ENCODE measurements at places on chromosomes 2 and 18. TPM values are rescaled to one million over a fixed set of nuclear protein-coding genes. Genes with fewer than 3 reads are reported as not detected.

- DNase-seq = no peak
These were observed 25.9 kb upstream of the LCLAT1 start for GRCh38 chr2:30421026-30421603.

GRCh38 chr2:128630974-128631697 lies 312.5 kb upstream of the HS6ST1 start:
- DNase-seq = no peak

DNA sequence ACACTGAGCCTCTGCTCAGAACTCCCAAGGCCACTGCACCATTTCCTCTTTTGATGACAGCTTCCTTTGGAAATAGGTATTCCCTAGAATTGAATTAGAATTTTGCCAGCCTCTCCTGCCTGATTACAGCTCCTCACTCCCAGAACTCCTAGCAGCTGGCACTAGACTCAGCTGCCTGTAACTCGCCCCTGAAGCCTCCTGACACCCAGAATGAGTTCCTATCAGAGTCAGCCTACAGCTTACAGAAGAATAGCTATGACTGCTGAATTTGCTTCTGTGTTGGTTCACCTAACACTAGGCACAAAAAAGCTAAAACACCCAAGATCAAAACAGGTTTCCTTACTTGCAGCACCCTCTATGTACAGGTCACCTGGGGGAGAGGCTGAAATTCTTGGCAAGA lies 108.2 kb upstream of the PTPRM start:
- DNase-seq = no peak

KATNAL2 gene
- 0.82 TPM for total RNA-seq

- DNase-seq = no peak
These were observed 143.0 kb upstream of the SLC1A4 start for GRCh38 chr2:64846177-64846576.

DNA sequence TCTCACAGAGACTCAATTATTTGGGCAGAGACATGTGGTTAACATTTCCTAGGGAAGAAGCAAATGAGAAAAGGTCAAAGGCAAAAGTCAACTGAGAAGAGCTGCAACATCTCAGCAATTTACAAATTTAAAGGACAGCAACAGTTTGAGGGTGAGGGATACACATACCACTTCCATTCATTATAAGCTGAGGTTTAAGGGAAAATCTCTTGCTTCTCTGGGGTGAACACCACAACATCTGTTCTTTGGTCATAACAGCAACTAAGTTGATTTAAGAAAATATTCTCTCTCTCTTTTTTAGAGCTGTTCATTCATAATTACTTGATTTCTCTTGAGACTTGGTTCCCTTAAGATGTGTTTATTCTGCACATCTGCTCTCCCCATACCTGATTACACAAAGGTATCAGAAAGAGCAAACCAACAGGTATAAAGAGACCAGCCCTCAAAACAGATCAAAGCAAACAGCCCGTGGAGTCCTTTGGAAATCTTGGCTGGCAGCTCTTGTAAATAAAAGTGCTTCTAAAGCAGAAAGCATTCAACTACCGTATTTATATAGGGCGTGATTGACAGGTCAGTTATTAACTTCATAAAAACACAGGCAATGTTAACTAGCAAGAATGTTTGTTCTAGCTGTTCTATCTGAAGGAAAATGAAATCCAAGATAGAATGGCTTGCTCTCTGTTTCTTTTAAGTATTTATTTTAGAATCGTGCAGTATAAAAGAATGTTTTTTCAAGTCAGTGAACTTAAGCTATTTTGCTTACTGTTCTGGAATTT lies 132.8 kb downstream of the THADA start:
- DNase-seq = no peak

DNA sequence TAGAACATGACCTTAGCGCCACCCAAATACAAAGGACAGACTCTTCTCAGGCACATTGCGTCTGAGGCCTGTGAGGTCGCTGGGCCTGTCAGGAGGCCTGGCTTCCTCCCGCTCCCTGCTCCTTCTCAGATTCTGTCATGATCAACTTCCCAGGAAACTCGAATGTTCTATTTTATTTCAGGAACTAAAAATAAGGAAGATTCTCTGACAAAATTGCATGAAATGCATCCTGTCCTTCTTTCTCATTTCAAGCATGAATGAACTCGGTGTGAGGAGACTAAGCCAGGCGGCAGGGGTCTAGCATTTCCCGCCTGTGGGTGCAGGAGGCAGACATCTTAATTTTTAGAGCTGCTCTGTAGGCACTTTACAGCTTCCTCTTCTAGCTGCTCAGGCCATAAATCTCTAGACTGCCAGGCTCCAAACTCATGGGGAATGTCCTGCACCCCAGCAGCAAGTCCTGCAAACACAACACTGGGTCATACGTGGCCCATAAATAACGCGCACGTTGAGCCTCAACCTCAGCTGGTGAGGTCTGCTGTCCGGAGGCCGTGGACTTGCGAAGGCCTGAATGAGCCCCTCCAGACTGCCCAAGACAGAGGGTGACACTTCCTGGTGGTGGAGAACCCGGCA lies 109.7 kb upstream of the ZNF236 start:
- no peak for DNase-seq

LINC00305 gene
- not detected for total RNA-seq

CYP27A1 gene
- total RNA-seq = 1.2 TPM

GRCh38 chr2:60149176-60149575 lies 404.3 kb downstream of the BCL11A start:
- DNase-seq = no peak

CPO gene
- total RNA-seq = not detected

CLHC1 gene
- 8.4 TPM for total RNA-seq

DNA sequence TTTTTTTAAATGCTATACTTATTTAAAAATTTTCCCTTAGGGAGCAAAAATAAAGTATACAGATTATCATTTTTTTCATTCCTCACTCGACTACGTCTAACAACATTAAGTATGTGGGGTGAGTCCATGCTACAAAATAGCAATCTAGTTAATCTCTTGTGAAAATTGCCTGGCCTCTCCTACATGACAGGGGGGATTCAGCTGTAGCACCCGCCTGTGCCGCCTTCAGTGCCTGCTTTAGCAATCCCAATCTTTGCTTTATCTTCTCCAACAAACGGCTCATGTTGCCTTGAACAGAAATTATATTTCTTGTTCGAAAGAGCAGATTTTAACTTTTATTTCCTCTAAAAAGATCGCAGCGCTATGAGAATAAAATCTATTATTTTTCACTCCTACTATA lies 2.4 kb upstream of the SOX11 start:
- no peak for DNase-seq

DNA sequence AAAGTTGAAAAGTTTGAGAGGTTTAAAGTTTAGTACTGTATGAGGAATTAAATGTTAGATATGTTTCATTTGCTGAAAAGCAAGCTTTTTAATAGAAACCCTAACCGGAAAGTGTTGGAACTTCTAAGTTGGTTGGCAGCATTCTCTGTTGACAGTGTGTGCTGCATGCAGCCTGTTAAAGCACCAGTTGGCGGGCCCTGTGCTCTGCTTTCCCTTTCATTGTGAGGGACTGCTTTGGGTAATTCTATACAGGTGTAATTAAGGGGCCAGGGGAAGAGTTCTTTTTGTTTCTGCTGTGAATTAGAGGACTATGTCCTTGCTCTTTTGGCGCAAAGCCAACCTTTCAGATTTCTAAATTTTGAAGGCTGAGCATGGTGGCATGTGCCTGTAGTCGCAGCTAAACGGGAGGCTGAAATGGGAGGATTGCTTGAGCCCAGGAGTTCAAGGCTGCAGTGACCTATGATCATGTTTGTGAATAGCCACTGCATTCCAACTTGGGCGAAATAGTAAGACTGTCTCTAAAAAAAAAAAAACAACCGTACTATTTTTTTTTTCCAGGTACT lies 20.1 kb downstream of the PLEKHB2 start:
- no peak for DNase-seq

DNA sequence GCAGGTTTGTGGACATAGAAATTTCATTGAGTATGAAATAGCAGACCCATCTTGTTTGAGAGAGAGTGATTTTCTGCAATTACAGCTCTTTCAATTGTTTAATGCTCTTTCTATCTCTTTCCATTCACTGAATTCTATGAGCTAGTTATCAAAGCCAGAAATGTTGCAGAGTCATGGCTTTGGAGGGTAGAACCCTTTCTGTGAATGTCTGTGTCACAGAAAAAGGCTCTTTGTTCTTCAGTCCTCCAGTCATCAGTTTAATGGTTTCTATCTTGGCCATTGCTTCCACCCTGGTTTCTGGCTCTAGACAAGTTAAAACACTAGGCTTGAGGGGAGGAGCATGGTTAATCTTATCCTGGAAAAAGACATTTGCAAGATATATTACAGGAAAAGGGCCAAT lies 655.0 kb downstream of the STK39 start:
- no peak for DNase-seq

- no peak for DNase-seq
These were observed 113.3 kb downstream of the SCG2 start for GRCh38 chr2:223488814-223489213.

DNA sequence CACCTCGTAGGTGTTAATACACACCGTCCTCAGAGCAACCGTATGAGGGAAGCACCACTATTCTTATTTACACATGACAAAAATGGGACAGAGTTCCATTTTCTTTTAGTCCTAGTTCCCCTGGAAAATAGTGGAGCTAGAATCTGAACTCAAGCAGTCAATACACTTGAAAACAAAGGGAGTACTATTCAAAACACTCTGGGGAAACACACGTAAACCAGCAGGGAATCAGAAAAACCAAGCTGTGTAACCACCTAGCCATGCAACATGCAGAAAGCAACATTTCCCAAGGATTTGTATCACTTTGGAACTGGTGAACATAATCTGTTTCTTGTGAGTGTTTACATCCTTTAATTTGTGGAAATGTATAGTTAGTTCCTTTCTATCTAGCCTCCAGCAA lies 208.2 kb downstream of the UBE2E3 start:
- DNase-seq = no peak

STAT4 gene
- total RNA-seq = 54.7 TPM

- no peak for DNase-seq
These were observed 68.8 kb upstream of the TACR1 start for GRCh38 chr2:75268112-75268511.

CROCC2 gene
- total RNA-seq = not detected

LYPD1 gene
- total RNA-seq = not detected

CTLA4 gene
- 39.0 TPM for total RNA-seq
